Activated CD4-positive, alpha-beta T cell treated with anti-CD3 and anti-CD28 coated beads for 1 hour (primary cell): ENCODE measurements at places on chromosomes 12 and 14.

- DNase-seq, result no peak
These were observed 9.2 kb upstream of the PAPLN start for GRCh38 chr14:73227812-73228781.

- DNase-seq, result no peak
These were observed 23.2 kb downstream of the BORCS5 start for GRCh38 chr12:12379831-12380730.

- DNase-seq, result no peak
These were observed 711.0 kb downstream of the AACS start for GRCh38 chr12:125776212-125776611.

DNA sequence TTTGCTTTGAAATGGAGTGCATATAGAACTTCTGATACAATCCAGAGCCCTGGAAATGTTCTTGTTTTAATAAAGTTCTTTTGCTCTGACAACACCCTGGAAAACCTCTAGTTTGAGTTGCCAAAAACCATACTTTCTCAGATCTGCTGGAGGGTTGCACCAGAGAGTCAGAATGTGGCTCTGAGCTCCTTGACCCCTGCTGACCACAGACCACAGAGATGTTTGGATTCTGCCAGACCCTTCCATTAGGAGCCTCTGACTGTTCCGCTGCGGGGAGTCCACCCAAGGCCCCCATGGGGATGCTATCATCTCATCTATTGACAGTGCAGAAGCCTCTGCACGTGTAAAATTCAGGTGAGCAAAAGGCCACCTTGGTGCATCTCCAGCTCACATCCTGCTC is 332.6 kb downstream of the GLT1D1 start:
- no peak for DNase-seq

- no peak for DNase-seq
These were observed 7.5 kb upstream of the ALDH2 start for GRCh38 chr12:111759271-111759670.

DNA sequence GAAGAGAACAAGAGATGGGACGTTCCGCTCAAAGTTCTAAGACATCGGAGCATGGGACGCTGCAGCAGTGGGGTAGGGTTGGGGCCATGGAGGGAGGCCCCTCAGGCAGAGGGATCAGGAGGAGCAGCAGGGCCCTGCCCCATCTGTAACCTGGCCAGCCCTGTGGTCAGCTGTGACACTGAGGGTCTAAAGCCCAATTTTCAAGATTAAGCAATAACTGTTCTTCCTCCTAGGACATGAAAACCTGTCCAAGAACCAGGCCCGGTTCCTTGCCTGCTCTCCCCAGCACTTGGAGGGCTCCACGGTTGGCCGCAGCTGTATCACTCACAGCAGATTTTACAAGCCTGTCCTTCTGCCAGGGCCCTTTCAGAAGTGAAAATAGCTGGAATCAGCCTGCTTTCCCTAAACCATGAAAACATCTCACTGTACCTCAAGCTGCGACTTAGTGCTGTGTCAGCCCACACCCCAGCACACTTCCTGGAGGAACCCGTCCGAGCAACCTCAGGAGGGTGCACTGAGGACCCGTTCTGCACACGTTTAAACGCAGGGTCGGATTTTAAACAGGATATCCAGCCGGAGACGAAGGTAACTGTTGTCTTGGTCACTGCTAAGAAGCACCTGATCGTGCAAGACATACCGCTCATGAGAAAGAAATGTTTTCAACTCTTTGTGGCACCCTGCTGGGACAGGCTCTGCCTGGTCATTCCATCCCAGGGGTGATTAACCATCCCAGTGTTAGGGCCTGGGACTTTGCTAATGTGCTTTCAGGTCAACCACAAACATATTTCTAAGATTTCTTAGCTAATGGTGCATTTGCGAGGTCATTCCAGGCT is 201.9 kb upstream of the DIO3 start:
- DNase-seq, result no peak

- no peak for DNase-seq
These were observed 18.8 kb downstream of the NCKAP5L start for GRCh38 chr12:49809381-49809905.

- DNase-seq, result no peak
These were observed 114.9 kb downstream of the ANO2 start for GRCh38 chr12:5830111-5830510.

DNA sequence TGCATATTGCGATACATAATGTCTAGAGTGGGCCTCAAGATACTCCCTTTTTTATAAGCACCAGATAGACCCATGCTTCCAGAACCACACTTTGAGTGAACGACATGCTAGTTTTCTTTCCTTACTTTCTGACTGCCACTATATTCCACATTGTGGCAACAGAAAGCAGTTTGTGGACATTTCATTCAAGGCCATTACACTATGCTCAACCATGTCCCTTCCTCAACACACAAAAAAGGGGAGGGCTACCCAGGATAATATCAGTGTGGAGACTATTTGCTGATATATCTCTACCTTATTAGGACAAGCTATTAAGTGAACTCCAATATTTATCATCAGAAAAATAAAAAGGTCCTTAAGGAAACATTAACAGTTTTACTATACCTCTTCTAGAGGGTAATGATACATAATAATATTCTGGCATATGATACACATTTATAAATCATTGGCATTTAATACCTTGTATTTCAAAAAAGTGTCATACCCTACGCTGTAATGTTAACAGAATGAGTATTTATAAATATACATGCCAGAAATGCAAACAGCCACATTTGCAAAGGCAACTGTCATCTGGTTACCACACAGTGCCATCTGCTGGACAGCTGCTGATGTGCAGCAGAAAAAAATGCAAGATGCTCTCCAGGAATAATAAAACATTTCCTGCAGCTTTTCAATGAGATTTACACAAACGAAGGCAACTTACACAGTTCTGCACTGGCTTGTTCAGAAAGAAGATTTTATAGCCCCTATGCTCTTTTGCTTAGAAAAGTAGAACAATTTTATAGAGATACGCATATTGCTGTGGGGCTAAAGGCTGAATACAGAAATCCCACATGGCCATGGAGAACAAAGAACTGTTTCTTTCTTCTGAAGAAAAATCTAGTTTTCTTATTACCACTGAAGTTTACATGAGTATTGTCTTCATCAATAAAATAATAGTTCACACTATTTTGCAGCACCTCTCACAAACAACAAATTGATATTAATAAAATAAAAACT is 182.2 kb upstream of the GRIP1 start:
- peak; percentile 41 for DNase-seq

DNA sequence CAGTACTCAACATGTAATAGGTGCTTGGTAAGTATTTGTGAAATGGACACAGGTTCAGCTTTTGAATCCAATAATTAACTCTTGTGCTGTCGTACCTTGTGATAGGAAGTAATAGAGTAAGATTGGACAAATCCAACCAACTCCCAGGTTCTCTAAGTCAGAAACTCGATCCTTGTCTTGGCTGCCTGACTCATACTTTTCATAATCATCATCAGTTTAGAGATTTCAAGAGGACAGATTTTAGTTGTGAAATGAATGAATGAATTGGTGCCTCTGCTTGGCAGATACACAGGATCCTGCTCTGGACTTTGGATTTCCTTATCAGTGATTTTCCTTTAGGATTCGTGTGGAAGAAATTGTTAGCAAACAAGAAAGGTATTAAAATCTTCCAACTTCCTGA is 1145.2 kb downstream of the AACS start:
- DNase-seq, result no peak

GRCh38 chr14:71554959-71555612 is 377.1 kb upstream of the RGS6 start:
- no peak for DNase-seq

DNA sequence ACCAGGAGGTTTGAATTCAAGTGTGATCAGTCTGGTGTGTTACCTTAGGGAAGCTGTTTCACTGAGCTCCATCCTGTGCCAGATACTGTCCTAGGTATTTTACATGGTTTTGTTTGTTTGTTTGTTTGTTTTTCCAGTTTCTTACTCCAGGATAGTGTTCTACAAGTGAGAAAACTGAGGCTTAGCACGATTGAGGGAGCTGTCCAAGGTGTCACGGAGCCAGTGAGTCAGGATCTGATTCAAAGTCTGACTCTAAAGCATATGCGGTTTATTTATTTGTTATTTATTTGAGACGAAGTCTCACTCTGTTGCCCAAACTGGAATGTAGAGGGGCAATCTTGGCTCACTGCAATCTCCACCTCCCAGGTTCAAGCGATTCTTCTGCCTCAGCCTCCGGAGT is 79.7 kb upstream of the GNG2 start:
- no peak for DNase-seq

DNA sequence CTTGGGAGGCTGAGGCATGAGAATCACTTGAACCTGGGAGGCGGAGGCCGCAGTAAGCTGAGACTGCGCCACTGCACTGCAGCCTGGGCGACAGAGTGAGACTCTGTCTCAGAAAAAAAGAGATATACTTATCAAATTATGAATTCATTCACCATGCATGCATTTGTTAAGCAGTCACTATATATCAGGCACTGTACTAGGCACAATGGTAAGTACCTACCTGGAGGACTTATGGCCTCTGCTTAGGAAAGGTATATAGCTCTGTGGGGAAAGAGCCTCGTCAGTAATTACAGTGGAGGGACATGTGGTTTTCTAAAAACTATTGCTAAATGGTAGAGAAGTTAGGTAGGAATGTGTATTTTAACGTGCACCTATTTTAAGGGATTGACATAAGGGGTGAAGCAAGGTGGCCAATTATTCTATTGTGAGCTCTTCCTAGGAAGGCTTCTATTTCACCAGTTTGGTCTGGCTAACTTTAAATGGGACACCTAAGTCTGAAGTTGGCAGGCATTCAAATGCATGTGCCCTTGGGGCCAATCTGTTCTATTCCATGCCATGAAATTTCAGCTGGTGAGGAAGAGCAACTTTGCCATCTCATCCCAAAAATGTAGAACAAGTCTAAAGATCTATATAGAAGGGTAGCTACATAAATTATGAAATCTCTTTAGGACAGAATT is 15.0 kb downstream of the TCP11L2 start:
- no peak for DNase-seq

- DNase-seq, result no peak
These were observed 408.6 kb upstream of the SYT1 start for GRCh38 chr12:78455991-78456390.

GRCh38 chr14:68306934-68307789 is 485.7 kb downstream of the ZFP36L1 start:
- DNase-seq, result no peak

DNA sequence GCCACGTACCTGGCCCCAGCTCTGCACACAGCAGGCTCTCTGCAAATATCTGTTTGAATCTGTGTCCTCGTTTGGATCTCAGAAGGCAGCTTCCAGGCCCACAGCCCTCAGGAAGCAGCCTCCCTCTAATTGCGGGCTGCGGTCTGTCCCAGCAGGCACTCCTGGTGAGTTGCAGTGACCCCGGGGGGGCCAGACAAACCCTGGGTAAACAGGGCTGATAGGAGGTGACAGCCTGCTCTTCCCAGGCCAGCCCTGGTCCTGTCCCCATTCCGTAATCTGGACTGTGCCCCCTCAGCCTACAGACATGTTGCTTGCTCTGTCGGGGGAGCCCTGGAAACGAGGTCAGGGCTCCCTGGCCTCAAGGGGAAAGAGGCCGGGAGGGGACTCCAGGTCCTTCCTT is 2.0 kb downstream of the FOXN4 start:
- DNase-seq, result no peak

DNA sequence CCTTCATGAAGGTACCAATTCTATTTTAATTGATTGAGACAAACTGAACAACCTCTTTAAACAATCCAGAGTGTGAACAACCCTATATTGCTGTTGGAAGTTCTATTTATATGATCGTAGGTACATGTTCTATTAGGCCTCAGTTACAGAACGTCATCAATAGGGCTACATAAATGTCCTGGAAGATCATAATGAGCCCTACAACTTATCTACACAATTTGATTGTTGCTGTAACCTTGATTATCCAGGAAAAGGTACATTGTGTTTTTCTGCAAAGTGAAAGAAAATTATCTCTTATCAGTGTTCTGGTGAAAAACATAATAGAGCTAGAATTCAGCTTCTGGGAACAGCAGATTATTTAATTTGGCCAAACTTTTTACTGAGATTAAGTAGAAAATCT is 612.9 kb downstream of the GALC start:
- no peak for DNase-seq

- no peak for DNase-seq
These were observed 10.9 kb upstream of the KRT77 start for GRCh38 chr12:52713960-52714886.

- DNase-seq, result no peak
These were observed 82.6 kb upstream of the PTPRB start for GRCh38 chr12:70719672-70720420.

- peak; percentile 52 for DNase-seq
These were observed 15.6 kb upstream of the C14orf180 start for GRCh38 chr14:104563742-104564615.

DNA sequence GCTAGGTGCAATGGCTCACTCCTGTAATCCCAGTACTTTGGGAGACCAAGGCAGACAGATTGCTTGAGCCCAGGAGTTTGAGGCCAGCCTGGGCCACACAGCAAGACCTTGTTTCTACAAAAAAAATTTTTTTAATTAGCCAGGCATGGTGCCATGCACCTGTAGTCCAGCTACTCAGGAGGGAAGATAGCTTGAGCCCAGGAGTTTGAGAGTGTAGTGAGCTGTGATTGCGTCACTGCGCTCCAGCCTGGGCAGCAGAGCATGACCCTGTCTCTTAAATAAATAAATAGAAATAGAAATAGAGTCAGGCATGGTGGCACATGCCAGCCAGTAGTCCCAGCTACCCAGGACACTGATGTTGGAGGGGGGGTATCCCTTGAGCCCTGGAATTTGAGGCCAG is 36.7 kb upstream of the CLIP1 start:
- DNase-seq, result no peak

DNA sequence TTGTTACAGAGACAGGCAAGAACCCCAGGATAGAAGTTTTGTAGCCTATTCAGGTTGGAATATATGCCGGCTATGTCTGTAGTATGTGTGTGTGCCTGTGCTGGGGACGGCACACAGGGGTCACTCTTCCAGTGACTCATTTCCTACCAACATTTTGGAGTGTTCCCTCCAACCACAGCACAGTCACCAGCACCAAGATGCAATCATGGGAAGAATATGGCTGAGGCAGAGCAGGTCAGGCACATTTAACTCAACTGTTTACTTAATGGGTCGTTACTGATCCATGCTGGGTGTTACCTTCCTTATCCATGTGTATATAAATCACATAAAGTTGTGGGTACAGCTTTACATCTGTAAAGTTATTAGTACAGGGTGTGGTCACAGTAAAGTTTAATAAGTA is 178.3 kb downstream of the PRKD1 start:
- no peak for DNase-seq

GRCh38 chr14:22533057-22533704 is 55.8 kb downstream of the DAD1 start:
- no peak for DNase-seq

DNA sequence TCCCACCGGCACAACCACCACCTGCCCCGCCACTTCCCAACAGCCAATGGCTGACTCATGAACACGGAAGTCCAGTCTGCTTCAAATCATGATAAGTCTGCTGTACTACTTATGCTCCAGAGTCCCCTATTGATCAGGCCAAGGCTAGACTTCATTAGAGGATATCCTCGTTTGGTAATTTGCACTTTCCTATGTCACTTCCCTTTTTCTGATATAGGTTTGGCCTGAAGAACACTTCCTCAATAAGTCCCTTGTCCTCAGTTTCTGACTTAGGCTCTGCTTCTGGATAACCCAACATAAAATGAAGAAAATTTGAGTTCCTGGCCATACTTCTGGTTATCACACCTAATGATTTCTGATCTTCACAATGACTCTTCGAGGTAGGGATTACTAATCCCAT is 45.3 kb downstream of the IFNG-AS1 start:
- DNase-seq, result no peak
